ENCODE measurements at places on chromosomes 3 and 15.

DNA sequence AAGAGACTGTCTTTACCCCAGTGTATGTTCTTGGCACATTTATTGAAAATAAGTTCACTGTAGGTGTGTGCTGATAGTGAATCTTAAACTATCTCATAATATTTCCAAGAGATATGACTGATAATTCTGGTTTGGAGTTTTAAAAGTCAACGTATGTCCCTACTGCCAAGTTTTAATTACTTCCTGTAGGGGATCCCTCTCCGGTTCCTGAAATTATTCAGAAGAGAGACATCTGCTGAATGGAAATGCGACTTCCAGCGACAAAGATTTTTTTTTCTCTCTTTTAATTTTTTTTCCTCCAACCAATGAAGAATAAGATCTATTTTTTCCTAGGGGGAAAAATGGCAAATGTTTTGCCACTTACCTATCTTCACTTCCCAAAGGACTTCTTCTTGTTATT, 498.9 kb upstream of the TGFBR2 start:
- no peak for DNase-seq

DNA sequence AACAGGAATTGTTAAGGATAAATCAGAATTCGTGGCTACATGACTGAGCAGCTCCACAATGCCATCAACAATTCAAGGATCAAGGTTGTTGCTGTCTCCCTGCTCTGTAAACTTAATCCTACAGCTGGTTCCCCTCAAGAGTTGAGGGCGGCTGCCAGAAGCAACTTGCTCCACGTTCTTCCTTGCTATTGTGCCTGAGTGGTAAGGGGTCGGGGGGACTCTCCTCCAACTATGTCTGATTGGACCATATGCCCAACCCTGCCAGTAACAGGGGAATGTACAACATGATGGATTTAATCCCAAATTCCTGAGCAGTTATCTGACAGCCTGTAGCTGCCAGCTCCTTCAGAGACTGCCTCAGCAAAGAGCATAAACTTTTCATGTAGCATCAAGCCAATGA, 37.9 kb upstream of the MECOM start:
- DNase-seq: no peak

DNA sequence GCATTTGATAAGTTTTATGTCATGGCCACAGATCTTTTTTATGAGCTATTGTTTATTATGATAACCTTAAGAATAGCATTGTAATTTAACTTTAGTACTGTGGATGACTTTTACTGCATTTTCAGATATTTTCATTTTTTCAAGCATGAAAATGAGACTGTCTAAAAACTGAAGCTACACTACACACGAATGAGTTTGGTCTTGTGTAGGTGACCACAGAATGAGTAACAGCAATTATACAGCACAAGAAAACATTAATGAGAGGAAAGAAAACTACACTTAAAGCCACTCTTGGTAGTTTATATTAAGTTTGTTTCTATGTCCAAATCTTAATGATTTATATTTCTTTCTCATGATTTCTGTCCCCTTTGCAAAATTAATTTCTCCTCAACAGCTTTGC, 809.2 kb downstream of the NAALADL2 start:
- no peak for DNase-seq

GRCh38 chr3:53337167-53337940, 10.0 kb downstream of the DCP1A start:
- DNase-seq: no peak

- no peak for DNase-seq
Measured at GRCh38 chr3:196688349-196688748, 23.7 kb downstream of the CEP19 start.

DNA sequence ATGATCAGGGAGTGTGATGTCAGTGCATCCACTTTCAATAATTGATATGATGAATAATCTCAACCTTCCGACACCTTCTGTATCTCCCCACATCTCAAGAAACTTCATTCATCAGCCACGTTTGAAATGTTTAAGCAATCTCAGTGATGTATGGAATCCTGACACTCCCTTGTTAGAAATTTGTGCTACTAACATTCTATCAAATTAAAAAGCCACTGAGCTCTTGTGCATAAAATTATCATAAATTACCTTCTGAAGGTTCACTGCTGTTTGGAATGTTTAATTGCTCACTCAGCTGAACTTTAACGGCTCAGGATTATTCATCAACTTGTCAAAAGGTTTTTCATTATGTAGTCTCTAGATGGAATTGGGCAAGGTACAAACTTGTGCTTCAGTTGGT, 108.4 kb upstream of the DPH6 start:
- no peak for DNase-seq

DNA sequence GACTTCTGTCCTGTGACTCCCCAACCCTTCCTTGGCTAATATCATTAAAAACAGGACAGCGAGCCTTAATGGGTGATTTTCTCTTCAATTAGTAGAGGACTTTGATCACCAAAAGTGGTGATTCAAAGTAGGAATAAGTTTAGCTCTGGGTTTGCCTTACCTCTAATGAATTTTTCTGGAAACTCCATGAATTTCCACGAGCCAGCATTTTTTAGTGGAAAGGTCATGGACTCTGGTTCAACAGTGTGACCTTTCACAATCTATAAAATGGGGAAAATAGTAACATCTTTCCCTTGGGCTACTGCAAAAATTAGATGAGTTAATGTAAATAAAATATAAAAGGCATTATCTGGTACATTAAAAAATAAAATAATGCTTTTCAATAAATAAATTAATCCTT, 417.8 kb upstream of the NR2F2 start:
- DNase-seq: no peak

GRCh38 chr3:149941186-149941585, 29.5 kb downstream of the PFN2 start:
- DNase-seq: no peak
